ENCODE measurements at places on chromosomes 7 and 10.

- DNase-seq: no peak
These were observed 44.1 kb upstream of the PTPRN2 start for GRCh38 chr7:158631574-158632195.

GRCh38 chr7:123996327-123996625, 36.6 kb downstream of the TMEM229A start:
- DNase-seq: no peak

- no peak for DNase-seq
These were observed 509.1 kb downstream of the INHBA start for GRCh38 chr7:41193738-41194282.

- DNase-seq: no peak
These were observed 23.1 kb upstream of the FMC1 start for GRCh38 chr7:139317939-139318505.

- DNase-seq: no peak
These were observed 4.0 kb upstream of the CLEC5A start for GRCh38 chr7:141950806-141951205.

- no peak for DNase-seq
These were observed 80.5 kb upstream of the TMEM106B start for GRCh38 chr7:12130609-12131008.

DNA sequence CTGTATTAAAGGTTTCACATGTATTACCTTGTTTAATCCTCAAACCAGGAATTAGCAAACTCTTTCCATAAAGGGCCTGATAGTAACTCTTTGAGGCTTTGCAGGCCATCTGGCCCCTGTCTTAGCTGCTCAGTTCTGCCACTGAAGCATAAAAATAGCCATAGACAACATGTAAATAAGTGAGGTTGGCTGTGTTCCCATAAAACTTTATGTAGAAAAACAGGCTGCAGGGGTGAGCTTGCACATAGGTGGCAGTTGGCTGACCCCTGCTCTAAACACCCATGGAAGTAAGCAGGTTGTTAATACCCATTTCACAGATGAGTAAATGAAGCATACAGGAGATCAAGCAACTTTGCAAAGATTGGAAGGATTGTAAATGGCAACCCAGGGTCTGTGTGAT, 1279.2 kb upstream of the AUTS2 start:
- DNase-seq: no peak

DNA sequence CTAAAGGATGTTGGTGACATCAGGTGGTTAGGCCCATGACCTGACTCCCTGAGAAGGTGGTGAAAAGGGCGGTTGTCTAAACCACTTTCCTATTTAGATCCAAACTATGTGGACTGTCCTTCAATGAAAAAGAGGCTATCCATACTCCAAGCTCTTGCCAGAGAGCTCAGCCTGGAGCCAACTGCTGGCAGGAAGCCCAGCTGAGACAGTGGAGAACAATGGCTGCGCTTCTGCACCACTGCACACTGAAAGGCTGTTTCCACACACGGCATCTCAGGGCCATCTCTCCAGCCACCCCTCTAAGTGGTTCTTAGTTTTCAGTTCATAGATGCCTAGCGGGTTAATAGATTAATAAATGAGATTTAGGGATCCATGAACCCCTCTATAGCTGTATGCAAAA, 488.8 kb upstream of the ZMIZ1 start:
- no peak for DNase-seq

- DNase-seq: no peak
These were observed 308.8 kb downstream of the PTPRN2 start for GRCh38 chr7:158278745-158279320.

- DNase-seq: no peak
These were observed 125.5 kb downstream of the KIAA1217 start for GRCh38 chr10:24334279-24334939.

DNA sequence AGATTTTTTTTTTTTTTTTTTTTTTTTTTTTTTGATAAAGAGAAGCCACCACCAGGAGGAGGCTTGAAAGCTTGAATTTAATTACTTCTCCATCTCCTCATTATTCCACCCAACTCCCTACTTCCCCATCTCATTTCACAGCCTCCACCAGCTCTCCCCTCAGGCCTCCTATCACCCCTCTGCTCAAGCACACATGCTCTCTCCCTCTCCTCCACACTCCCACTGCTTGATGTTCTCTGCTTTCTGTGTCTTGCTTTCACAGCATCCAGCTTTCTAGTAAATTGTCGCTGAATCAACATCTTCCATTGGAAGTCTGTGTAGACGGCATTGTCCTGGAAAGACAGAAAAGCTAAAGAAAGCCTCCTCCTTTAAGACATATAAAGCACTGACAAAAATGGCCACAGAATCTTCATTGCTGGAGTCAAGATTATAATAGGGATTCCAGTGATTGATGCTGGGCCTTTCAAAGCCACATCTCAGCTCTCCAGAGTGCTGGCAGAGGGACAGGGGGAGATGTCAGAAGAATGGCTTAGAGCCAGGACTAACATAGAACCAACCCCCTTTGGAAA, 58.3 kb downstream of the DOCK4 start:
- no peak for DNase-seq

GRCh38 chr10:52757773-52758172, 14.8 kb downstream of the MBL2 start:
- no peak for DNase-seq

- DNase-seq: no peak
These were observed 293.9 kb downstream of the CCDC3 start for GRCh38 chr10:12707461-12708185.

DNA sequence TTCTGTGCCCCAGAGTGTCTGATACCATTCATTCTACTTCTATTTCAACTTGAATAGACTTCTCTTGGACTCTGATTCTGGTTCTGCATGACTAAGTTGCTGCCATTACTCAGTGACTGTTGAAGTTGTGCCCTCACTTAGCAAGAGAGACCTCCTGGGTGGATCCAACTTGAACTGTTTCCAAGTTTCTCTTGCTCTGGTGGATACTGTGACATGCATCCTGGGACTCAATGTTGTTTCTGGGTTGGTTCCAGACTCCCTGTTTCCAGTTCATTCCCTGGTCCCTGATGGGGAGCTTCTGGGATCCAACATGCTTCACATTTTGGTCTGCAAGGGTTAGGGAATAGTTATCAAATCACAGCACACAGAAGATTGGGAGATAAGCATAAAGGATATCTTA, 26.2 kb upstream of the PRPF18 start:
- DNase-seq: no peak

GRCh38 chr7:25805027-25805687, 346.8 kb upstream of the NFE2L3 start:
- DNase-seq: no peak

Measured in CMK (cell line).